NCI-H460 (cell line): ENCODE measurements at places on chromosomes 13 and 19.

GRCh38 chr13:114063545-114064449, 68.6 kb downstream of the RASA3 start:
- DNase-seq: peak; percentile 45

GRCh38 chr19:47305309-47305751, 4.3 kb upstream of the C5AR1 start:
- DNase-seq: peak; percentile 57

DNA sequence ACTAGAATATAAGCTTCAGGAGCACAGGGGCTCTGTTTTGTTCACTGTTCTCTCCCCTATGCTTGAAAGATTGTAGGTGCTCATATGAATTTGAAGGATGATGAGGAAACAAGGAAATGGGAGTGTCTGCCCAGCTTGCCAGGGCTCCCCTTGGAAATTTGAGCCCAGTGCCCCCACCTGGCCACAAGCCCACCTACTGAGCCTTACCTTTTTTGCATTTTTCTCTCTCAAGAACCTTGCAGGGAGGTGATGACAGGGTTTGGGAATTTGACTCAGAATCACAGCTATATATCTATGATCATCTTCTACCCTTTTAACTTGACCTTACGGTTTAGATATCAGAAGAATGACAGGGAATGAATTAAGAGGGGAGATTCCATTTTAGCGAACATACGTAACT, 33.8 kb downstream of the SERP2 start:
- no peak for DNase-seq

- DNase-seq: no peak
Measured at GRCh38 chr13:88717946-88718345, 1046.8 kb downstream of the SLITRK5 start.

DNA sequence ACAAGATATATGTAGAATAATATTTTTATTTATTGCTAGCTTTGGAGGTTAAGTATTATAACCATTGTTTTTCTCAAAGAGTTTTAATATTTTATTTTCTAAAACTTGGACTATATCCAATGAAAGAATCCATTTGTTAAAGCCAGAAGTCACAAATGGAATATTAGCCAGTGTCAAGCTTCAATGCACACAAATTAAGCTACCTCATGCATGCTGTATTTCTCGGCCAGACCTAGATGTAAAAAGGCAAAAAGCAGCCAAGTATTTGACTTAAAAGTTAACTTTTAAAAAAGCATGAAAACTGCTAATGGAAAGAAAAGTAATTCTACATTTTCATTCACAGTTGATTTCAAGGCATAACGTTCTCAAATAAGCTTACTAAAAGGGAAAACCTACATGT, 160.0 kb upstream of the ATXN8OS start:
- DNase-seq: no peak

DNA sequence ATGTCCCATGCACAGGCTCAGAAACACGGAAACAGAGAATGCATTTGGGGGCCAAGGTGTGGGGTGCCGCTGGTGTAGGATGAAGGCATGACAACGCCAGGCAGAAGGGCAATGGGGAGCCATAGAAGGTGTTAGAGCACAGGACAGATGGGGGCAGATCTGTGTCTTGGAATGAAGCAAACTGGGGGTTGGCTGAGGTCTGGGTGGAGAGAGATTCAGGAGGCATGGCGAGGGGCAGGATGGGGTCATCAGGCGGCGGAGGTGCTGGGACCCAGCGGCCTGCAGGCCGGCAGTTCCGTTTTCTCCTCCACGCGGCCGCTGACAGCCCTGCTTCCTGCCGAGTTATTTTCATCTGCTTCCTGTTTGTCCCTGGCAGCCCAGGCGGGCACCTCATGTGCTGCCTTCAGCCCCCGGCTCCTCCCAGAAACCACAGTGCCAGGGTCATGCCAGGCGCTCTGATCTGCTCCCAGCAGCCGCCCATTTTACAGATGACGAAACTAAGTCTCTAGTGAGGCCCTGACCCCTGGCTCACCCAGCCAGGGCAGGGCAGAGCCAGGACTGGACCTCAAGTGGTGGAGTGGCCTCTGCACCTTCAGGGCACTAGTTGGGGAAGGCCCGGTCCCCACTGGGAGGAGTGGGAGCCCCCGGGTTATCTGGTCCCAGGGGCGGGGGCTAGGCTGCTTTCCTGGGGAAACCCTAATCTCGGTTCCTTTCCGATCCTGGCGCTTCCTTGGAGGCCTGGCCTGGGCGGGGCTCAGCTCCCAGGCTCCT, 2.2 kb downstream of the ARHGAP45 start:
- DNase-seq: no peak
